K562 (cell line): ENCODE measurements at places on chromosomes 4 and X.

DNA sequence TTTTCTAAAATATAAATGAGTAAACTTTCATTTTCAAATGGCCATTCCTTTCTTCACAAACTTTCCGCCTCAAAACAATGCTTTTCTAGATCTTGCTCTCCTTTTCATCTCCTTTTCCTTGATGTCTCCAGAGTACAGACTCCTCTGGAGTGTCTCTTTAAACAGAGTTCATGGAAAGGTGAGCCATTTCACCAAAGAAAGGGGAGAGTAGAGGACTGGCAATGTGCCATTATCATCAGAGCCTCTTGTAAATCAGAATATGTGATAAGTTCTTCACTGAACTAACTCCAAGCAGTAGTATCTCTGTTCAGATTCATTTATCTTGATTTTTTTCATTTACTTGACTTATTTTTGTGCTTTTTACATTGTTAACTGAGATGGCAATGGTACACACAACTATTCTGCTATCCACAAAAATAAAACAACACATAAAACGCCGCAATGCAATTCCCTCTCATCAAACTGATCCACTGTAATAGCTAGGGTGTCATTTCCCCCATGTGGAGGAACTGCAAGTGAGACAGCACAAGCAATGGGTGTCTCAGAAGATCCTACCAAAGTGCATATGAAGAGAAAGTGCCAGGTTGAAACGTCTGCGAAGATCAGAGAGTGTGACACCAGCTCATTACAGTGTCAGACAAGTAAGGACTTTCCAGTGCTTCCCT lies 125.4 kb downstream of the RASL11B start:
- no peaks in the 10 kb centered on the region for H3K36me3 ChIP-seq
- H3K27me3 ChIP-seq = no peaks in the 10 kb centered on the region
- no peak for DNase-seq
- no peak overlapping the region for H3K4me3 ChIP-seq

DNA sequence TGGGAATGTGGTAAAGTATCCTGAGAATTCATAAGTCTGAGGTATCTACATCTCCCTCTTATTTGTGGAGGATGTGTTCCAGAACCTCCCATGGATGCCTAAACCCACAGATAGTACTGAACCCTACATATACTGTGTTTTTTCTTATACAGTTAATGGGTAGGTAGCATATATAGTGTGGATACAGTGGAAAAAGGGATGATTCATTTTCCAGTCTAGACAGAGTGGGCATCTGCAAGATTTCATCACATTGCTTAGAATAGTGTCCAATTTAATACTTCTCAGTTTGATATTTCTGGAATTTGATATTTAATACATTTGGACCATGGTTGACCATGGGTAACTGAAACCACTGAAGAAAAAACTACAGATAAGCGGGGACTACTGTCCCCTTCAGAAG lies 155.0 kb upstream of the ANKRD50 start:
- no peak overlapping the region for H3K27ac ChIP-seq

DNA sequence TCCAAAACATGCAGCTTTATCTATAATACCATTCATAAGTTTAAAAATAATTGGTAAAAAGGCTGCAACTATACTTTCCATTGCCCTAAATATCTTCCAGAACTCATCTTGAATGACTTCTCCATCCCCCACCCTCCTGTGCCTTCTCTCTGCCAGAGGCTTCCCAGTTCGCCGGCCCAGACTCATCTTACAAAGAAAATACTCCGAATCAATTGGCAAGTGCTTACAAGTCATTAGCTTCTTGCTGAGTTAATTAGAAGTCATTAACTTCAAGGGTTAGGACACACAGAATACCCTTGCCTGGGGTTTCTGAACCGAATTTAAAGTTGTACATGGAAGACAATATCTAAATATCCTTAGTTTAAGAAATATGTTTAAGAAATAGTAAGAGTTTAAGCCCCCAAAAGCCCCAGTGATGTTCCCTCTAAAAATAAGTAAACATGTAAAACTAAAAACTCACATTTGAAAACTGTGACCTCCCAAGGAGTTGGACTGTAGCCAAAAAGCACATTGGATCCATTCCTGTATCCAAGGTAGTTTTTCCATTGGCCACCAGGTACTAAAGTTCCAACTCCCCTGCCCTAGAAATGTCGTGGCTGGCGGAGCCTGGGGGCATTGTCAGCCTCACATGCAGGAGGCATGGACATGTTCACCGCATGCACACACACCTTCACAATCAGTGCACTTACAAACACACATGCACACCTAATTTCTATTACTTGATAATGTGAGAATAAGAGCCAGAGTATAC lies 535.2 kb upstream of the FAT1 start:
- H3K4me3 ChIP-seq = no peak overlapping the region
- no peak overlapping the region for H3K27ac ChIP-seq
- no peaks in the 10 kb centered on the region for H3K27me3 ChIP-seq
- no peaks in the 10 kb centered on the region for H3K4me1 ChIP-seq
- no peak for DNase-seq
- H3K36me3 ChIP-seq = no peaks in the 10 kb centered on the region

GRCh38 chrX:42460706-42461105 lies 317.3 kb downstream of the PPP1R2C start:
- H3K27me3 ChIP-seq = no peaks in the 10 kb centered on the region
- no peak overlapping the region for H3K4me3 ChIP-seq
- no peaks in the 10 kb centered on the region for H3K4me1 ChIP-seq
- no peak overlapping the region for H3K27ac ChIP-seq
- no peak for DNase-seq

DNA sequence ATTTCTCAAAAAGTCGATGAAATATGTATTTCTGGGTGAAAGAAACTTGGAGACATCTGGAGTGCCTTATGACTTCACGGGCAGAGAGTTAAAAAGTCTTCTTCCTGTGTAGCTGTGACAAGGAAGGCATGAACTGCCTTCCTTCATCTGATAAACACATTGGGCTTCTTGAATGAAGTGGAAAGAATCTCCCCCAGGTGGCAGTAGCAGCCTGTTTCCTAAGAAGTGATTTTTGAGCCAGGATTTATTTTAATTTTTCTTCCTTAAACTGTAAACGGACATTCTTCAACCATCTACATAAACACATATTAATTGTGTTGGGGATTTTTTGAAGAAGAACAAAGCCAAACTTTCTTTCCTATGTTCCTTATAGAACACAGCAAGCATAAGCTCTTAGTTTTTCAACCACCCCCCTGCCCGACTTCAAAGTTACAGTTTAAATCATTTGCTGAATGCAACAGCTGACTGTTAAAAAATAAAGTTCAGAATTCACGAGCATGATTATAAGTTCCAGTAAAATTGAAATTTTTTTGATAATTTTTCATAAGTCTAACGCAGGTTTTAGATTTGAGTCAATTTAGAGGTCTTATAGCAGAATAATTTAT lies 980 bp upstream of the GIMD1 start:
- H3K4me3 ChIP-seq = no peak overlapping the region
- no peaks in the 10 kb centered on the region for H3K36me3 ChIP-seq
- H3K27ac ChIP-seq = no peak overlapping the region
- no peaks in the 10 kb centered on the region for H3K4me1 ChIP-seq

DNA sequence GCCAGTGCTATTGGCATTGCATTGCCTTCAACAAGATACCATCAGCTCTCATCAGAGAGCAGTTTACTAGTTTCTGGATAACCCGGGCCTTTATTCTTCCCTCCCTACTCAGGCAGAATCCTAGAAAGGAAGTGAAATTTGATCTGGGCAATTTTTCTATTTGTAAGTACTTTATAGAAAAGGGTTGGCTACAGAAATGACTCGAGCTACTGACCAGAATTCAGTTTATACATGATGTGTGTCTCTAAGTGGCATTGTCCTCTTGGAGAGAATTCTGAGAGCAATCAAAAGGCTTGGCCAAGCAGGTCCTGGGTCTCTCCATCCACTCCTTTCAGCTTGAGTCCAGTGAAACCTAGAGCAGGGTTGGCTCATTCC lies 192.7 kb upstream of the LEF1 start:
- H3K4me1 ChIP-seq = peaks cover 34% of the 10 kb centered on the region
- peak overlapping the region; percentile 86 for H3K27ac ChIP-seq
- no peaks in the 10 kb centered on the region for H3K36me3 ChIP-seq
- DNase-seq = no peak

- H3K36me3 ChIP-seq = no peaks in the 10 kb centered on the region
- no peak for DNase-seq
- H3K4me3 ChIP-seq = no peak overlapping the region
- H3K27ac ChIP-seq = no peak overlapping the region
- no peaks in the 10 kb centered on the region for H3K27me3 ChIP-seq
- H3K4me1 ChIP-seq = no peaks in the 10 kb centered on the region
Measured at GRCh38 chrX:148913971-148914370, 413.6 kb downstream of the AFF2 start.

- no peak overlapping the region for H3K27ac ChIP-seq
- no peak for DNase-seq
- no peak overlapping the region for H3K4me3 ChIP-seq
- H3K27me3 ChIP-seq = no peaks in the 10 kb centered on the region
Measured at GRCh38 chr4:43411226-43411625, 518.7 kb downstream of the GRXCR1 start.
